ENCODE measurements at places on chromosomes 2 and 18.

- DNase-seq, result no peak
These were observed 191.6 kb upstream of the SLC14A2 start for GRCh38 chr18:45423659-45424058.

DNA sequence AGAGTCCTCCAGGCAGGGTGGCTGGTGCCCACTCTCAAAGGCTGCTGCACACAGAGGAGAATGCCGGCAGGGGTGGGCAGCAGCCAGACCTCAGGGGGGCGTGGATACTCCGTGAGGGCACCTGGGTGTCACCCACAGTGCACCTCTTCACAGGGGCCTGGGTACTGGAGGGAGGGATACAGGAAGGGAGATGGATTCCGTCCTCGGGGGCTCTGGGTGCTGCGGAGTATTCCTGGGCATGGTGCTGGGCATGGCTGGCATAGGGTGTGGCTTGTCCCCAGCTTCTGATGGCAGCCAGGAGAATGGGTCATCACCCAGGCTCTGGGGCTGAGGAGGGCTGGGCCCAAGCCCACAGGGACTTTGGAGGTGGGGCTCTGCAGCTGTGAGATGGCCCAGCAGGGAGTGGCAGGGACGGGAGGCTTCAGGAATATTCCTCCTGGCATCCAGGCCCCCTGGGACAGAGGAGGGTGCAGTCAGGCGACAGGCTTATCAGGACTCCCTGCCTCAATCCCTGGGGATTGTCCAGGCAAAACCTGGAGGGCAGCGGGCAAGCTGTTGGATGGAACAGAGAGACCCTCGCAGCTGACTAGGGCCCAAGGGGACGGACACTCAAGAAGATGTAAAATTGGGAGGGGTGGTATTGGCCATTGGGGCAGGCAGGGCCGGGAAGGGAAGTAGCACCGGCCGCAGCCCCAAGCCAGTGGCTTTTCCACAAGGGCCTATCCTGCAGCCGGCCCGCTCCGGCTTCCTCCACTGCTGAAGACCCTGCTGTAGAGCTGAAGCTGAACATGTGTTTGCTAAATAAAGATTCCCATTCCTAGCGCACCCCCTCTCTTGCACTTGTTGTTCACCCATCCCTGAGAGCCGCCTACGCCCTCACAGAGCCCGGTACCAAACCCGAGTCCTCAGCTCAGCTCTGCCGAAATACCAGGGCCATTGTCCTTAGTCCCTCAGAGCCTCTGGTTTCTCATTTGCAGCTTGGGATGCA lies 5.7 kb upstream of the KLHL30 start:
- no peak for DNase-seq

DNA sequence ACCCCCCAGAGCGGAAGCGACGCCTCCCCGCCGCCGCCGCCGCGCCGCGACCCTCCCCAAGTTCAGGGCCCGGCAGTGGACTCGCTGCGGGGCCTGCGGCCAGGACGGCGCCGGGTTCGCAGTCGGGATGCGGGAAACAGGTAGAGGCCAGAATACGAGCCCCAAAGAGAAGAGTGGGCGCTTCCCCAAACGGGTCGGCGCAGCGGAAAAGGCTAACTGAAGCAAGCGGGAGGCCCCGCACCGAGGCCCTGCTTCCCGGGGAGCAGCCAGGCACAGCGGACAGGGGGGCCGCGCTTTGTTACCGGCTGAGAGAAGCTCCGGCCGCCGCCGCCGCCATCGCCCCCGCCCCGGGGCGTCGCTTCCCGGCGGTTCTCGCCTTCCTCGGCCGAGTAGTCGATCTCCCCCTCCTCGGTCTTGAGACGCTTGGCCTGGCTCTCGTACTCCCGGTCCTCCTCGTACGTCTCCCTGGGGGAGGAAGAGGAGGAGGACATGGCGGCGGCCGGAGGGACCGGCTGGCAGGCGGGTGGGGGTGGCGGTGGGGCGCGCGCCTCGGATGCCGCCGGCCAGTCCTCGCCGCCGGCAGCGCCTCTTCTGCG lies 494 bp downstream of the HNRNPLL start:
- peak; percentile 27 for DNase-seq

DNA sequence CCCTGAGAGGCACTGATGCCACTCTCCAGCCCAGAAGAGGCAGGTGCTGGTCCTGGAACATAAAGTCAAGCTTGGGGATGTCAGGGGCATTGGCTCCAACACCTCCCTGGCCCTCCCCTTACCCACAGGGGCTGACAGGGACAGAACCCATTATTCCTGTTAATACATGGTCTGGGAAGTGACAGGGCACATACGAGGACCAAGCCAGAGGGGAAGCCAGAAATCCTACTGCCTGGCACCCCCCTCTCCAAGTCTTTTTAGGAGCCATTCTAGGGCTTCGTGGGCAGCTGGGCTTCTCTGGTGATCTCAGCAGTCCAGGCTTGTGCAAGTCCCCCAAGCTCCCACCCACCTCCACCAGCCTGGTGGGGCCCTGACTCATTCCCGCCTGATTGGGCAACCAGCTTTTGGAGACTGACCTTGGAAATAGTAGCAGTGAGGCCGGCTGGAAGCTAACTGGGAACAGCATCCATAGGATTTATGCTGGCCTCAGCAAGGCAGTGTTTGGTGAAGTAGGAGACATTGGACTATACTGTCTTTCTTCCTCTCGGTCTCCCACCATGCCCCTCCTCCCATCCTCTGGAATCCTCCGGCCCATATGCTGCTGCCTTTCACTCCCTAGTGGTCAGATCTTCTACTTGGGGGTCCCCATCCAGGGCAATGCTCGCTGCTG lies 86.4 kb upstream of the HK2 start:
- DNase-seq, result peak; percentile 90

- no peak for DNase-seq
These were observed 120.3 kb upstream of the NFATC1 start for GRCh38 chr18:79275461-79275860.

- DNase-seq, result peak; percentile 76
These were observed 45.3 kb upstream of the PSME4 start for GRCh38 chr2:54015798-54016699.

- DNase-seq, result no peak
These were observed 150.0 kb upstream of the ALKAL2 start for GRCh38 chr2:437756-438393.

- DNase-seq, result peak; percentile 29
These were observed 361.2 kb downstream of the LRRTM4 start for GRCh38 chr2:77161009-77161408.

DNA sequence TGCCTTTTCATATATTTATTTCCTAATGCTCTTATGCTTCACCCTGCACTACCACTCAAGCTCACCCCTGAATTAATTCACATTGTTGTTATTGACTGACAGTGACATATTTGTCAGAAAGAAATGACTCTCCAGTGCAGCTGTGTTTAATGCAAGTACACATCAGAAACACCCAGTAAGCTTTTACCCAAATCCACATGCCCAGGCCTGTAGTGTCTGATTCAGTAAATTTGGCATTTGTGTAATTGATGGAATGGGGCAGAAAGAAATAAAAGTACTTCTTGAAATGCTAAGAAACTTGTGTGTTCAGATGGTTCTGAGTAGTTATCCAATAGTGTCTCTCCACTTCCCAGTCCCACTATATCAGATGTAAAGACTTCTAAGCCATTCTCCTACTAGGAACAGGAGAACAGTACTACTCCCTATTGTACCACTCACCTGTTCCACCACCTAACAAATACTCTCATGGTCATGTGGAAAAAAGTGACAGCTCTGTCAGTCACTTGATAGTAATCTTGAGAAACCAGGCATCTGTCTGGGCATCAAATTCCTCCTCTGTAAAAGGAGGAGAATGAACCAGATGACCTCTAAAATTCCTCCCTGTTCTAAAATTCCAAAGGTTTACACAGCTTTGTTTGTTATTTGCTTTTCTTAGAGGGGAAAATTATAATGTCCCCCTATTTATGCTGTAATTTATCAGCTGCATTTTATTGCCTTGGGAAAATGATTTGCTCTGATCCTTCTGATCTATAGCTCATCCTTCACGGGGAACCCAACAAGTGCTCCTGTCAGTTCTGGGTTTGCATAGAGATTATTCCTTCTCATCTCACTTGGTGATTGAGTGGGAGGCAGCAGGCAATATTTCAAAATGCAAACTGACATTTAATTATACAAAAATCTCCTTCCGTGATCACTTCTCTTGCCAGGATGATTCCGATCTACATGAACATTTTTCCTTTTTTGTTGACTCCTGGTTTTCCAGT lies 70.9 kb downstream of the ZNF385B start:
- peak; percentile 53 for DNase-seq

- no peak for DNase-seq
These were observed 856 bp downstream of the ACAA2 start for GRCh38 chr18:49812286-49813068.

DNA sequence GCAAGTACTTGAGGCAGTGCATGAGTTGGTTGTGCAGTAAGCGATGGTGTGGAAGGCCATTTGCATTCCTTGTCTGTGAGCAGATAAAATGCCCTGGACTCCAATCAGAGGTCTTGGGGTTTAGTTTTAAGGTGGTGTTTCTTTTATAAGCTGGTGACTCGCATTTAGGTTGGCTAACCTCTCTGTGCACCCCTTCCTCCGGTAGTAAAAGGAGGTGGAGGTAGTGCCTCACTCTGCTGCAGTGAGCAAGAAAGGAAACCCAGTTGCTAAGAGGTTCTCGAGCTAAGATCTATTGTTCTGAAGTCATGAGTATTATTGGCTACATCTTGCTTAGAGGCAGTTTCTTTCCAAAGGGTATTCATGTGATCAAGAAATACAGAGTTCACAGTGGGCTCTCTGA lies 74.3 kb upstream of the EML6 start:
- DNase-seq, result no peak

GRCh38 chr2:102149644-102150455 lies 7.3 kb downstream of the IL1R1 start:
- no peak for DNase-seq

- no peak for DNase-seq
These were observed 37.5 kb upstream of the SH3RF3 start for GRCh38 chr2:109091526-109091925.

DNA sequence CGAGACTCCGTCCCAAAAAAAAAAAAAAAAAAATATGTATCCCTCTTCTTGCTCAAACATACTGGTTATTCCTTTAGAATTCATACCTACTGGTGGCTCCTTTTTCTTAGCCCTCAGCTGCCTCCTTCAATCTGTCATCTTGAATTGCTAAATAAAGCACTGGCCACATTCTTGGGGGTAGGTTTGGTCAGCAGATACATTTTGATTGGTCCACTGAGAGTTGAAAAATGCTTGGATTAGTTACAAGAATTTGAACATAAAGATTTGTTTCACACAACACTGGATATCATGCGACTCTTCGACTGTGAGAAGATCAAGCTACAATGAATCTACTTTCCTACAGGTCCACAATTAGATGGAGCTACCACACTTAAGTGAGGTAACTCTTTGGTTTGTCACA lies 906.1 kb upstream of the SLC39A10 start:
- DNase-seq, result no peak

GRCh38 chr2:65823511-65823910 lies 391.1 kb upstream of the SPRED2 start:
- DNase-seq, result no peak

DNA sequence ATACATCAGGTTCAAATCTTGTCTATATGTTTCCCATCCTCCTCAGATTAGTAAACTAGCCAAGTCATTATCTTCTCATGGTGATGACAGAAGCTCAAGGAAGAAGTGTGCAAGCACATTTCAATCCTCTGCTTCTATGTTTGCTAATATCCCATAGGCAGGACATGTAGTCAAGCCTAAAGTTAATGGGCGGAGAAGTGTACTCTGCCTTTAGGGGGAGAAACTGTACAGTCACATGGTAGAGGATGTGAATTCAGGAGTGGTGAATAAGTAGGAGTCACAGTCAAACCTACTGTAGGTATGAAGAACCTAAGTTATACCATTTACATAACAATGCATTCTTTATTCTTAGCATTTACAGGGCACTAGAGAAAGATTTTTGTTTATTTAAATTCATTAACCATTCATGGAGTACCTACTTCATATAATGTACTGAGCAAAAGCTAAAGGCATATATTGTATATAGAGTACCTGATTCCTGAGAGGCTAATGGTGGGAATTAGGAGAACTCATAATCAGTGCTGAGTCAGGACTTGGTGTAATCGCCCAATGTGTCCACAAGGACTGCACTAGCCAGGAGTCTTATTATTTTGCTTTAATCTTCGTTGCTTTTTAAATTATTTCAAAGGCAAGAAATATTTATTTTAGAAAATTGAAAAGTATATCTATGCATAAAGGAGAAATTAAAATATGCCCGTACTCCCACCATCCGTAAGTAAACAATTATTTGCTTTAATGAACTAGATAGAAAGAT lies 394.3 kb upstream of the ETAA1 start:
- DNase-seq, result peak; percentile 76

- DNase-seq, result no peak
These were observed 110.4 kb downstream of the DTNA start for GRCh38 chr18:34820360-34821065.

DNA sequence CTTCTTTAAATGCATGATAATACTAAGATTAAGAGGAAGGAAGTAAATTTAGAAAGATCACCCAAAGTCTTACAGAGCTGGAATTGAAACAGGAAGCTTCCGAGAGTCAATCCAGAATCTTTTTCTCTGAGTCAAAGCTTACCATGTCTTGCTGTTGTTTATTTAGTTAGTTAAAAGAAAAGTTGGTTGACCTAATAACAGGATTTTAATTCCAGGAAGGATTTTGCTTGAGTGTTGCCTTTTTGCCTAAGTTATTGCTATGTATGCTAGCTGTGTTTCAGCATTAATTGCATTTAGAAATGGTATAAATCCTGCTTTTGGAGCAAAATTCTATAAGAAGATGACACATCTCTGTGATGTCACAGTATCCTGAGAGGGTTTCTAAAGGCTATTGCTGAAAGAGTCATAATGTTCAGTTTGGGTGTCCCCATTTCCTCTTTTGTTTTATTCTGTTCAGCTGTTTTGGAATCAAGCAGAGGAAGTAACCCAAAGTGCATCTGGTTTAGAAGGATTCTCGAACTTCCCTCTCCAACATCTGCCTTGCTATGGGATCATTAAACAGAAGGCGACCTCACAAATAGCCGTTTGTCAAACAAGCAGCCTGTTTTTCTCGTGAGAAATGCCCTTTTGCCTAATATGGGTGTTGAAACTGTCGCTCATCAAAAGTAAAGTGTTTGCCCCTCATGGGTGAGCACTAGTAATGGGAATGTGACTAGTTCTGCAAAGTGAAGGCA lies 271.5 kb upstream of the MMADHC start:
- peak; percentile 53 for DNase-seq

DNA sequence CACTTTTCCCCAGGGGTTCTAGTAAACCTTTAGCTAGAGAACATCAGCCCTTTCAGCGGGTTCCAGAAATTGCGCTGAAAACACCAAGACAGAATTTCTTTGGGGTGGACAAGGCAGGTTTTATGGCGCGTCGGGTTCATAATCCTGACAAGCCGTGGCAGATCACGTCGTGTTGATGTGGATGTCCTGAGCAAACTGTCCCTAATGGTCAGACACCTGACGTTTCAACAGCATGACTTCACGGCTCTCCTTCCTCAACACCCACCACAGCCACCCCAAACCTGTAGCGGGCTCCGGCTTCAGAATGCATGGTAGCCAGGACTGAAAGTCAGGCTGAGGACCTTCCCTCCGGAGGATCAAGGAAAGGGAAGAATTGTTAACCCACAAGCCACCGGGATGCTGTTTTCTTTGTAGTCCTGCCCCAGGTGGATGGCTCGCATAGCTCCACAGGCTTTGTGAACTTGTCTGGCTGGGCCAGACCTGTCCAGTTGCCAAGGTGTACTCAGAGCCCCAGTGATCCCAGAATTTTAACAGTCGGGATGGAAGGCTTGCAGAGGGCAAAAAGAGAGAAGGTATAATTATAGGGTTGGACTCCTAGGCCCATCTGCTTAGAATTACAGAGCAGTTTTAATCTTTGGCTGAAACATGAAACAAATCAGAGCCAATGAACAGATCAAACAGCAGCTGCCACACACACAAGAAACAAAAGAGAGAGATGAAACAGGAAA lies 1.5 kb downstream of the APCDD1 start:
- DNase-seq, result no peak

- DNase-seq, result peak; percentile 59
These were observed 92.4 kb upstream of the TMEM178A start for GRCh38 chr2:39573276-39573675.
